NCI-H2081 treated with DMSO at 0.1 percent for 48 hours (cell line): ENCODE measurements at places on chromosomes 16 and 17.

DNA sequence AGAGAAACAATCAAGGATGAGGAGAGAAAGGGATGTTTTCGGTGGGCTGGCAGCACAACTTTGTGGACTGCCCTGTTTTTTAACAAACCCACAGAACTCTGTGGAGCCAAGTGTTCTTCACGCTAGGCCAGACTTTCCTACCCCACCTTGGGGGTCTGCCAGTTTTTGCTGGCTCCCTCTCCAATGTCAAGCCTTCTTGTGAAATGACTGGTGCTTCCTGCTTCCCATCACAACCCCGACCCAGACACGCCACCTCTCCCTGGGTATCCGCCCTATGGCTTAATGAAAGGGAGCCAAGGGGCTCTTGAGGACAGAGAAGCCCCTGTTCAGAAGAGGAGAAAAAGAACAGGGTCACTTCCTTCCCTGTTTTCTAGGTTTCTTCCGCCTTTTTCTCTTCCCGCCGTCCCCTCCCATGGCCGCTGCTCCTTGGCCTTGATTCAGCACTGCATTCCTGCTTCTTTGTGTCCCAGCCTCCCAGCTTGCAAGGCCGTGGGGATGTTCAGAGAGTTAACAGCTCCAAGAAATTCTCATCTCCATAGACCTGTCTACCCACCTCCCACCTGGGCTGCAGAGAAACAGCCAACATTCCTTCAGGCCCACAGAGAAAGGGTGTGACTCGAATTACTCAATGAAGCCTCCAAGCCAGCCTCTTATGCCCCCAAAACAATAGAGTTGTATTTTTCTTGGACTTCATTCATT, 16.5 kb upstream of the SOX9 start:
- no peak for DNase-seq

GRCh38 chr16:17470182-17470907, 415 bp downstream of the XYLT1 start:
- DNase-seq, result no peak

GRCh38 chr16:17379121-17379571, 91.6 kb downstream of the XYLT1 start:
- no peak for DNase-seq

GRCh38 chr17:39208893-39209292, 8.8 kb downstream of the RPL19 start:
- no peak for DNase-seq

DNA sequence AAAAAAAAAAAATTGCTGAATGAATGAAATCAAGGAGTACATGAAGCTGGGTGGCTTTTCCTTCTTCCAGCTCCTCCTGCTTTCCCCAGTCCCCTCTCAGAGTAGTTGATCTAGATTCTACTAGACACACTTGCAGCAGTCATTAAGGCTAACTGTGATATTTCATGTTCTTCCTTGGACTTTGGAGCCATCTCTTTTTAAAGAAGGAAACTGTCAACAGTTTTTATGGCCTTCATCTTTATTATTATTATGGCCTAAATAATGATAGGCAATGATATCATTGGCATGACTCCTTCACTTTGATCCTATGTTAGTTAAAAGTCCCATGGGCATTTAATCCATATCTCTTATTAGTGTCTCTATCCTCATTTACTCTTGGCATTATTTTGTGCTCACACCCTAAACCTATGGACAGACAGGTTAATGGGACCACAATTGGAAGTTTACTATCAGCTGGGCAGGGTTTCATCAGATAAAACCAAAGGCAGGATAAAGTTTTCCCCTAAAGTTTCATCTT, 9.7 kb downstream of the C17orf78 start:
- no peak for DNase-seq

GRCh38 chr17:50908140-50908859, 42.1 kb upstream of the TOB1 start:
- DNase-seq, result no peak
